ENCODE measurements at places on chromosomes 12 and 14. TPM values are rescaled to one million over a fixed set of nuclear protein-coding genes. Genes with fewer than 3 reads are reported as not detected.

MSRB3 gene
- 32.2 TPM for total RNA-seq

GRCh38 chr12:124484067-124484466, 83.3 kb downstream of the NCOR2 start:
- no peak for DNase-seq

DNA sequence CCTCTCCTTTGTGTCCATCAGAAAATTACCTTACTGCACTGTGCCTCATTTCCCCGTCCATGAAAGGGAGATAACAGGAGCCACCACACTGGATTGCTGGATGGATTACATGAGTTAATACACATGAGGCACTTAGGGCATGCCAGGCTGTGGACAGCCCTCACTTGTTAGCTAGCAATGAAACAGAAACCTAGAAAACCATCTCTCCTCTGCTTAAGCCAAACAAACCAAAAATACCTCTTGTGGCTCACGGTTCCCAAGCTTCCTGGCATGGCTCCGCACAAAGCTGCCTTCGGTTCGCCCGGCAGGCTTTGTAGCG, 660 bp upstream of the HCFC2 start:
- peak; percentile 10 for DNase-seq

RHOJ gene
- total RNA-seq, result 6.6 TPM

POMT2 gene
- 101 TPM for total RNA-seq

All from prostate gland (tissue), 2 donors.